ENCODE measurements at places on chromosomes 11 and 22. TPM values are rescaled to one million over a fixed set of nuclear protein-coding genes. Genes with fewer than 3 reads are reported as not detected.

- DNase-seq = no peak
Observed at GRCh38 chr22:32448980-32449379, 15.3 kb downstream of the BPIFC start.

DNA sequence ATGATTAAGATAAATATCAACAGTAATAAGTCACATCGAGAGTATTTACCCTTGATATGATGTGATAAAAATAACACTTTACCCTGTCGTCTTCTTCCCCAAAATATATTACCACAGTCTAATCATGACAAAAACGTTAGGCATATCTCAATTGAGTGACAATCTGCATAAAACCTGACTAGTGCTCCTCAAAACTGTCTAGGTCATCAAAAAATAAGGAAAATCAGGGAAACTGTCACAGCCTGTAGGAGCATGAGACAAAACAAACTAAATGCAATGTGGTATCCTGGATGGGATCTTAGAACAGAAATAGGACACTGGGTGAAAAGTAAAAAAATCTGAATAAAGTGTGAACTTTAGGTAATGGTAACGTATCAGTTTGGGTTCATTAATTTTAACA is 19.4 kb upstream of the ANO5 start:
- DNase-seq = no peak

The TMEM86A gene
- 0.18 TPM for total RNA-seq

The OR2AG1 gene
- not detected for total RNA-seq

DNA sequence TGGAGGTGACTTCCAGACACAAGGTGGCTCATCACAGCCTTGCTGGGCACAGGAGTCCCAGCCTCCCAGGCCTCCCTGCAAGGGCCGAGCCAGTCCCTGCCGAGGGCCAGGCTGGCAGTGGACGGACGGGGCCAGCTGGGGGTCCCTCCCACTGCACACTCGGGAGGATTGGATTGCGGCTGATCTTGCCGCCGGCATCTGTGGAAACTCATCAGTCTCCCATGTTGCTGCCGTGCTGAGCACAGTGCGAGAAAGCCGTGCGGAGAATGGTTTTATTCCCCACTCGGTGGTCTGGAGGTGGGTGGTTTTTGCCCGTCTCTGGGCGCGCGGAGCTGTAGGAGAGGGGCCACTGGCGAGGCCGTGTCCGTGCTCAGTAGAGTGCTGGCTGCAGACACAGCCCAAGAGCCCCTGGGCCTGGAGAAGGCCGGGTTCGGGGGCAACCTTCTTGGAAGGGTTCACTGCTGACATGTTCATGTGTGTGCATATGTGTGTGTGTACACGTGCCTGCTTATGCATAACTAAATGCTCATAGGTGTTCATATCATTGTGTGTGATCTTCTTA is 1246.4 kb downstream of the BRD1 start:
- no peak for DNase-seq

The ADAMTS15 gene
- total RNA-seq = not detected

The RIC3 gene
- 14.5 TPM for total RNA-seq

GRCh38 chr11:116544721-116545120 is 228.1 kb downstream of the BUD13 start:
- DNase-seq = no peak

The ACR gene
- total RNA-seq = not detected

- no peak for DNase-seq
Observed at GRCh38 chr22:22076932-22077703, 94.5 kb upstream of the TOP3B start.

The ART1 gene
- not detected for total RNA-seq

- no peak for DNase-seq
Observed at GRCh38 chr11:111069066-111069465, 176.5 kb upstream of the POU2AF2 start.

DNA sequence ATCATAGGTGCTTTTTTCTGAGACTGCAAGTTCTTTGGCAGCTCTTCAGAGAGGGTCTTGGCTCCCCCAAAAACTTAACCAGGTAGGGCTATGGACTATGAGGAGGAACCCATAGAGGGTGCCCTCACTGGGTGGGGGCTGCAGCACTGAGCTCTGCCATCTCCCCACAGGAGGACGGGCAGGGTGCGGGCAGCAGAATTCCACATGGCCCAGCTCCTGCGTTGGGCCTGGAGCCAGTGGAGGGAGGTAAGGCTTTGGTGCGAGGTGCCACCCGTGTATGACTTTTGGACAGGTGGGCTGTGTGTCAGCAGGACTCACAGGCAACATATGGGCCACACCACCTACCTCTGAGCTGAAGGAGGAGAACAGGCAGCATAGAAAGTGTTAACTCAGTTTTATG is 58.4 kb downstream of the PISD start:
- DNase-seq = no peak

The MAP6 gene
- not detected for total RNA-seq

GRCh38 chr22:26708256-26709009 is 51.0 kb downstream of the MIAT start:
- DNase-seq = no peak

- DNase-seq = no peak
Observed at GRCh38 chr11:118922745-118923627, 2.7 kb downstream of the BCL9L start.

DNA sequence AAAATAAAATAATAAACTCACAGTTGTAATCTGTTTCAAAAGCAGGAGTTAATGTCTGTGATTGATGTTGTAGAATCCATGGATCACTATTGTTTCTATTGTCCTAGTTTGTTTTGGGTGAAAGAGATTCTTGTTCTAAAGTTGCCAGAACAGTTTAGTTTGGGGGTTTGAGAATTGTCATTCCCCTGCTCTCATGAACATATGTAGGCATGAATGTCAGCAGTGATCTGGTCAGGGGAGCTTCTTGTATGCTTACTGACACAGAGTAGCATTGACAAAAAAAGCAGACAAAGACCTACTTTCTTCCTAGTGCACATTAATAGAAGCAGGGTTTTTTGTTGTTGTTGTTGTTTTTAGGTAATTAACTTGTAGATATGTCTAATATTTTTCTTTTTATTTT is 38.6 kb downstream of the ARHGAP1 start:
- no peak for DNase-seq

DNA sequence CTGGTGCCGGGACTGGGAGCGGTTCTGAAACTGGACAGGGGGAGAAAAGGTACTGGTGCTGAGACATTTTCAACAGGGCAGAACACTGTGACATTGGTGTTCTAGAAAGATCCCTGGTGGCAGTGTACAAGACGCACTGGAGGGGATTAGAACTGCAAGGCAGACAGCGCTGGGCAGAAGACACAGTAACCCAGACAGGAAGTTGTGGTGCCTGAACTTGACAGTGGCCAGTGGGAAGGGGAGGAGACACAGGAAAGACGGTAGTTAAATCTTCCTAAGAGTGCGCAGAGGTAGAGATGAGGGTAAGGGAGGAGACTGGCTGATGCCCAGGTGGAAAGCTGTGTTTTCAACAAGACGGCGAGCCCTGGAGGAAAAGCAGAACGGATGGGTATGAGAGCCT is 24.5 kb downstream of the FAM227A start:
- no peak for DNase-seq

The PHETA2 gene
- 2.3 TPM for total RNA-seq

DNA sequence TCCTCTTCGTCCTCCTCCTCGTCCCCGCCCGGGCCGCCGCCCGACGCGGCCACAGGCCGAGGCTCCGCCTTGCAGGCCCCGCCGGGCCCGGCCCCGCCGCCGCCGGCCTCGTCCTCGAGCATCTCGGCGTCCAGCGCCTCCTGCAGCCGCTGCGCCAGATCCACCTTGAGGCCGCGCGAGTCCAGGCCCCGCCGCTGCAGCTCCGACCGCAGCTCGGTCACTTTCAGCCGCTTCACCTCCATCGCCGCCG is 417 bp downstream of the HNRNPUL2 start:
- DNase-seq = no peak

DNA sequence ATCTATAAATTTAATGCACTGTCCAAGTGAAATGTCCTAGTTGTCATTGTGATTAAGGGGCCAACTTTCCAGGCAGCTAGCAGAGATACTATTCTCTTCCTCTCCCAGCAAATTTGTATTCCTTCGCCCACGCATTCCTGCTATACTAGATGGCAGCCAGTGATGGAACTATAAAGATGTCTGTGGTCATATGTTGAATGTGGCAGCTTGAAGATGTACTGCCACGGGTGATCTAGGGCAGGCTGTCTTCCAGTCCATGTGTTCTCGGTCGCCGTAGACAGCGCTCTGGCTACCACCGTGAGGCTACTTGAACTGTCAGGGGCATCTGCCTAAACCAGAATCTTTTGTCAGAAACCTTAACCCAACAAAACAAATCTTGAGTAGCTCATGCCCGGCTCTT is 8.3 kb upstream of the SIDT2 start:
- no peak for DNase-seq

GRCh38 chr22:19175602-19176174 is 2.8 kb downstream of the SLC25A1 start:
- DNase-seq = no peak

The PHF21B gene
- total RNA-seq = 0.26 TPM

The HIC2 gene
- 8.8 TPM for total RNA-seq
